ENCODE measurements at places on chromosomes 5 and 9. TPM values are rescaled to one million over a fixed set of nuclear protein-coding genes. Genes with fewer than 3 reads are reported as not detected.
A peak's percentile ranks its signal among the peaks of the same experiment; 100 is the strongest.

GNA14 gene
- 10.3 TPM for total RNA-seq

CORO2A gene
- 21.0 TPM for total RNA-seq

ADRA1B gene
- total RNA-seq, result 0.60 TPM

PSAT1 gene
- 64.4 TPM for total RNA-seq

CARD9 gene
- total RNA-seq, result 1.0 TPM

PTGER4 gene
- total RNA-seq, result 1.0 TPM

CDKN2A gene
- total RNA-seq, result 4.2 TPM

STC2 gene
- 116 TPM for total RNA-seq

GMCL2 gene
- not detected for total RNA-seq

NR2F1 gene
- 0.22 TPM for total RNA-seq

GRCh38 chr9:136368190-136368589 lies 4.6 kb upstream of the DNLZ start:
- no peak overlapping the region for H3K4me3 ChIP-seq
- H3K4me1 ChIP-seq, result no peaks in the 10 kb centered on the region
- no peak for DNase-seq
- no peaks in the 10 kb centered on the region for H3K36me3 ChIP-seq
- no peaks in the 10 kb centered on the region for H3K27me3 ChIP-seq
- H3K27ac ChIP-seq, result no peak overlapping the region

- H3K27ac ChIP-seq, result peak overlapping the region; percentile 38
- no peak overlapping the region for H3K4me3 ChIP-seq
- DNase-seq, result no peak
- no peaks in the 10 kb centered on the region for H3K27me3 ChIP-seq
- H3K4me1 ChIP-seq, result no peaks in the 10 kb centered on the region
Measured at GRCh38 chr9:136539427-136540421, 6.1 kb downstream of the NOTCH1 start.

- H3K4me1 ChIP-seq, result no peaks in the 10 kb centered on the region
- no peak overlapping the region for H3K27ac ChIP-seq
- DNase-seq, result no peak
Measured at GRCh38 chr9:133566817-133567216, 32.3 kb downstream of the ADAMTSL2 start.

GRCh38 chr5:126561908-126562307 lies 33.1 kb downstream of the ALDH7A1 start:
- H3K27me3 ChIP-seq, result no peaks in the 10 kb centered on the region
- H3K27ac ChIP-seq, result no peak overlapping the region
- peaks cover 70% of the 10 kb centered on the region for H3K36me3 ChIP-seq
- DNase-seq, result no peak

DNA sequence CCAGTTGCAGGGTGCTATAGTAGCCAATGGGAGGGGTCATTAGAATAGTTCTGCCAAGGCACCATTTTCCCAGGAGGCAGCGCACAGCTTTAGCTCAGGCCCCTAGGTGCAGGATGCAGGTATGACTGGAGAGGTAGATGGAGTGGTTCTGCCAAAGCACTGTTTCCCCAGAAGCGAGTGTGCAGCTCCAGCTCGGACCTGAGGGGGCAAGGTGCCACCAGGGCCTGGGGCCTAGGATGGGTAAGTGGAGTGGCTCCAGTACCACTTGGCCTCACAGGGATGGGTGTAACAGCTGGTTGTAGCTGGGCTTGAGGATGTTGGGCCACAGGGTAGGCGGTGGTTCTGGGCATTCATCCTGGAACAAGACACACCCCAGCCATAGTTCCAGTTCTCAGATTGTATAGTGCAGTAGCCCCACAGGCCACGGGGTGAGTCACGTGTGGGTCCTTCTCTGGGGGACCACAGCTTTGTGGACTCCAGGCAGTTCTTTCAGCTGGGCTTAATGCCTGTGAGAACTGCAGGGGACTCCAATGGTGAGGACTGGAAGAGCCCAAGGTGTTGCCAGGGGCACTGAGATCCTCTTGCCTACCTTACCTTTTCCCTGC lies 185.5 kb upstream of the ANKH start:
- H3K4me3 ChIP-seq, result no peak overlapping the region
- H3K4me1 ChIP-seq, result no peaks in the 10 kb centered on the region
- no peaks in the 10 kb centered on the region for H3K36me3 ChIP-seq
- no peak for DNase-seq

DNA sequence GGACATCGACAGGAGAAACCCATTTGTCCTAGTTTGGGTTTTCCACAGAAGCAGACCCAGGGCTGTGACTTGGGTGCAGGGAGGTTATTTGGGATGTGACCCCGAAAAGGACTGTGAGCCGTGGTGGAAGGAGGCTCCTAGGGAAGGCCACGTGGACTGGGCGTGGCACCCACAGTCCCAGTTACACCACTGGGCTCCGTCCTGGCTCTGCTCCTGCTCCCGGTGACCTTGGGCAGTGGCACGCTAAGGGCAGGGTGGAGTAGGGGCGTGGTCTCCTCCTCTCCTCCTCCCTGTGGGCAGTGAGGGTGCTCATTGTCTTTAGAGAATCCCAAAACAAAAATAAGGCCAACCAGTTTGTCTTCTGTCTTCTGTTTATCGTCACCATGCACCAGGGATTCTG lies 190.1 kb downstream of the GADD45G start:
- H3K36me3 ChIP-seq, result no peaks in the 10 kb centered on the region
- no peak for DNase-seq
- no peak overlapping the region for H3K4me3 ChIP-seq
- H3K27ac ChIP-seq, result no peak overlapping the region

DNA sequence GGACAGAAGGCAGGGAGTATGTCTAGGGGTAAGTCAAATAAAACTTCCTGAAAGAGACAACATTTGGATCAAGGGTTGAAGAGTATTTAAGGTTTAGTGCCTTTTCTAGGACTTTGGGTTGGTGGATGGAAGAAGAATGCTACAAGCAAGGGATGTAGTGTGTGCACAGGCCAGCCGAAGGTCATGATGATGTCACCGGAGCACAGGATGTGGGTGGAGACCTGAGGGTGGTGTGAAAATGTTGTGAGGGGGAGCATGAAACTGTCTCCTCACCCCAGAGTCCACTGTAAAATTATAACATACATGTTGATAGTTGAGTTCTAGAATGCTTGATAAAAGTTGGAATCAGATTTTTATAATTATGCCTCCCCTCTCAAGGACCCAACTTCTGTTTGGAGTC lies 553.3 kb upstream of the SGCD start:
- no peaks in the 10 kb centered on the region for H3K27me3 ChIP-seq
- H3K36me3 ChIP-seq, result no peaks in the 10 kb centered on the region
- no peak overlapping the region for H3K4me3 ChIP-seq
- no peak for DNase-seq
- H3K27ac ChIP-seq, result no peak overlapping the region

GRCh38 chr5:126680191-126680817 lies 79.6 kb downstream of the PHAX start:
- peak; percentile 91 for DNase-seq
- H3K4me3 ChIP-seq, result no peak overlapping the region
- H3K27ac ChIP-seq, result no peak overlapping the region
- H3K27me3 ChIP-seq, result no peaks in the 10 kb centered on the region

DNA sequence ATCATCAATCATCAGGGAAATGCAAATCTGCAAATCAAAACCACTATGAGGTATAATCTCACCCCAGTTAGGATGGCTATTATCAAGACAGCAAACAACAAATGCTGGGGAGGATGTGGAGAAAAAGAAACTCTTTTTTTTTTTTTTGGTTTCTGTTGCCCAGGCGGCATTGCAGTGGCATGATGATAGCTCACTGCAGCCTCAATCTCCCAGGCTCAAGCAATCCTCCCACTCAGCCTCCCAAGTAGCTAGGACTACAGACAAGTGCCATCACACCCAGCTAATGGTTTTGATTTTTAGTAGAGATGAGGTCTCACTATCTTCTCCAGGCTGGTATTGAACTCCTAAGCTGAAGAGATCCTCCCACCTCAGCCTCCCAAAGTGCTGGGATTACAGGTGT lies 5.4 kb upstream of the CNTRL start:
- no peak overlapping the region for H3K27ac ChIP-seq
- H3K4me3 ChIP-seq, result no peak overlapping the region
- DNase-seq, result no peak
- no peaks in the 10 kb centered on the region for H3K36me3 ChIP-seq

GRCh38 chr9:105391288-105391687 lies 56.5 kb upstream of the FSD1L start:
- H3K36me3 ChIP-seq, result peaks cover 3% of the 10 kb centered on the region
- DNase-seq, result no peak
- no peak overlapping the region for H3K27ac ChIP-seq
- H3K4me1 ChIP-seq, result no peaks in the 10 kb centered on the region

GRCh38 chr5:97835112-97835511 lies 652.1 kb upstream of the RIOK2 start:
- H3K36me3 ChIP-seq, result no peaks in the 10 kb centered on the region
- no peaks in the 10 kb centered on the region for H3K27me3 ChIP-seq
- no peak for DNase-seq
- H3K27ac ChIP-seq, result no peak overlapping the region
- no peaks in the 10 kb centered on the region for H3K4me1 ChIP-seq
- no peak overlapping the region for H3K4me3 ChIP-seq

DNA sequence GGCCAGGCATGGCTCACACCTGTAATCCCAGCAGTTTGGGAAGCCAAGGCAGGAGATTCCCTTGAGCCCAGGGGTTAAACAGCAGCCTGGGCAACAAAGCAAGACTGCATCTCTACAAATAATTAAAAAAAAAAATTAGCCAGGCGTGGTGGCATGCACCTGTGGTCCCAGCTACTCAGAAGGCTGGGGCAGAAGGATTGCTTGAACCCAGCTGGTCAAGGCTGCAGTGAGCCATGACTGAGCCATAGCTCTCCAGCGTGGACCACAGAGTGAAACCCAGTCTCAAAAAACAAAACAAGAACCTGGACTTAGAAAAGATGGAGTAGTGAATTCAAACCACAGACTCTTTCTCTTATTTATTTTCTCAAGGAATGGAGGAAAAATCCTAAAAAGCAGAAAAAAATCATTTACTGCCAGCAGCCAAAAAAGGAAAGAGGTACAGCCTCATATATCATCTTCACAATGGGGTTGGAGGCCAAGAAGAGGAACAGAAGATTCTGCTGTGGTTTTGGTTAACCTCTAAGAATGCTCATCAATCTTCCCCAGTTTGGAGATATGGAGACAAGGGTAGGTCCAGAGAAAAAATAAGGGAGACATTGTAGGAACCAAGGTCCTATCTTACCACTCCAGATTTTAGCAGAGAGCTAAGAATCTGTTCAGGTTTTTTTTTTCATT lies 40.0 kb upstream of the MYO10 start:
- no peak overlapping the region for H3K4me3 ChIP-seq
- no peaks in the 10 kb centered on the region for H3K27me3 ChIP-seq
- no peak for DNase-seq
- H3K27ac ChIP-seq, result no peak overlapping the region
- H3K36me3 ChIP-seq, result no peaks in the 10 kb centered on the region

- no peak for DNase-seq
- H3K27me3 ChIP-seq, result no peaks in the 10 kb centered on the region
- no peak overlapping the region for H3K27ac ChIP-seq
Measured at GRCh38 chr9:130311003-130311402, 45.4 kb downstream of the HMCN2 start.

DNA sequence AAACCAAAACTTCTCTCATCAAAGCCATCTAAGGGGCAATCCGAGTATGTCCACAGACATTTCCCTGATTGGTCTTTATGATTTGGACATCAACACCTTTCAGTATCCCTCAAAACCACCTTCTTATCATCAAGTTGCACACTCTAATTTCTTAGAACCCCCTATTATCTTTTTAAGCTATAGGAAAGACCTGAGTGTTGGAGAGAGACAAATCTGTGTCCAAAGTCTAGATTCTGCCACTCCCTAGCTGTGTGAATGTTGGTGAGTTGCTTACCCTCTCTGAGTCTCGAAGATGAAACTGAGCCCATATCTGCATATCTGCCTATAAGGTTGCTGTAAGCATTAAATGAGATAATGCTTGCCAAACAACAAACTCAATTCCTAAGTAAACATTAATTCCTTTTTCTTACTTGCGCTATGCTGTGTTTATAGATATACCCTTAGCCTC lies 159.1 kb downstream of the DOCK8 start:
- H3K27me3 ChIP-seq, result no peaks in the 10 kb centered on the region
- DNase-seq, result no peak
- H3K4me3 ChIP-seq, result no peak overlapping the region
- peaks cover 27% of the 10 kb centered on the region for H3K36me3 ChIP-seq

- H3K27me3 ChIP-seq, result peaks cover 43% of the 10 kb centered on the region
- H3K4me3 ChIP-seq, result no peak overlapping the region
- peaks cover 2% of the 10 kb centered on the region for H3K4me1 ChIP-seq
- H3K36me3 ChIP-seq, result no peaks in the 10 kb centered on the region
- peak; percentile 94 for DNase-seq
Measured at GRCh38 chr9:122125158-122125508, 32.0 kb upstream of the TTLL11 start.

- peak overlapping the region; percentile 84 for H3K4me3 ChIP-seq
- peaks cover 23% of the 10 kb centered on the region for H3K36me3 ChIP-seq
- DNase-seq, result no peak
- no peak overlapping the region for H3K27ac ChIP-seq
Measured at GRCh38 chr9:115116421-115117284, 1.3 kb downstream of the TNC start.

- H3K27me3 ChIP-seq, result no peaks in the 10 kb centered on the region
- H3K36me3 ChIP-seq, result peaks cover 80% of the 10 kb centered on the region
Measured at GRCh38 chr5:32241034-32241783, 67.1 kb upstream of the GOLPH3 start.

DNA sequence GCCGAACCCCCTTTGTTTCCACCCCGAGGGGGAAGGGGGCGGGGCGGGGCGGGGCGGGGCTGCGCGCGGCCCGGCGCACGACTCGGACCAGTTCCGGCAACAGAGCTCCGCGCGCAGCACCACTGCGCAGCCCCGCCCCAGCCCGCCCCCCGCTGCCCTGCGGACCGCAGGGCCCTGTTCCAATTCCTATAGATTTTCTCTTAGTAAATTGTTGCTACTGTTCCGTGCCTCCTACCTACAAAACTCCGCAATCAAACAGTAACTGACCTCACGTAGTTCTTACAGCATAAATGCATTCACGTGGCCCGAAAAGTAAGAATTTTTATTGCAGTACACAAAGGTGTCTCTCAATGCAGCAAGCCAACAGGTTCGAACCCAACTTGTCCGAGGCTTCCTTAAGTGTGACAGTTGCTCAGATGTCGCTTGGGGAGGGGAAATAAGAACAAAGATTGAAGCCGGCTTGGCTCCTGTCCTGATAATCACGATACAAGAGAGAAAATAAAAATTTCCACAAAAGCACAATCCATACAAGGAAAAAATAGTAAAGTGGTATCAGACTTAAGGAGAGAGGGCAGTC lies 1.2 kb upstream of the RNF38 start:
- peaks cover 10% of the 10 kb centered on the region for H3K36me3 ChIP-seq
- DNase-seq, result no peak
- no peaks in the 10 kb centered on the region for H3K27me3 ChIP-seq
- H3K4me3 ChIP-seq, result peak overlapping the region; percentile 100
- peaks cover 12% of the 10 kb centered on the region for H3K4me1 ChIP-seq
- peak overlapping the region; percentile 99 for H3K27ac ChIP-seq

GRCh38 chr5:133681896-133682295 lies 69.6 kb upstream of the FSTL4 start:
- peaks cover 2% of the 10 kb centered on the region for H3K4me1 ChIP-seq
- H3K4me3 ChIP-seq, result no peak overlapping the region
- no peaks in the 10 kb centered on the region for H3K36me3 ChIP-seq
- DNase-seq, result peak; percentile 37
- H3K27ac ChIP-seq, result no peak overlapping the region

GRCh38 chr5:158530115-158530514 lies 569.6 kb downstream of the EBF1 start:
- no peak overlapping the region for H3K4me3 ChIP-seq
- no peaks in the 10 kb centered on the region for H3K4me1 ChIP-seq
- no peak overlapping the region for H3K27ac ChIP-seq
- H3K27me3 ChIP-seq, result no peaks in the 10 kb centered on the region
- no peak for DNase-seq

GRCh38 chr9:68741704-68742332 lies 36.8 kb downstream of the PIP5K1B start:
- H3K4me3 ChIP-seq, result no peak overlapping the region
- H3K36me3 ChIP-seq, result peaks cover 15% of the 10 kb centered on the region
- H3K27me3 ChIP-seq, result no peaks in the 10 kb centered on the region
- peaks cover 11% of the 10 kb centered on the region for H3K4me1 ChIP-seq

Measured in endodermal cell (in vitro differentiated cells).